ENCODE measurements at places on chromosomes 3 and 15.

- DNase-seq = no peak
These were observed 345.8 kb upstream of the ADAMTS9 start for GRCh38 chr3:65033576-65033975.

- no peak for DNase-seq
These were observed 18.6 kb upstream of the PRR23E start for GRCh38 chr3:127174284-127174683.

GRCh38 chr15:33344111-33344510, 33.3 kb downstream of the RYR3 start:
- DNase-seq = no peak

GRCh38 chr3:171371354-171371753, 88.9 kb downstream of the TNIK start:
- DNase-seq = no peak

- no peak for DNase-seq
These were observed 64.3 kb upstream of the MEX3B start for GRCh38 chr15:82110144-82110543.

DNA sequence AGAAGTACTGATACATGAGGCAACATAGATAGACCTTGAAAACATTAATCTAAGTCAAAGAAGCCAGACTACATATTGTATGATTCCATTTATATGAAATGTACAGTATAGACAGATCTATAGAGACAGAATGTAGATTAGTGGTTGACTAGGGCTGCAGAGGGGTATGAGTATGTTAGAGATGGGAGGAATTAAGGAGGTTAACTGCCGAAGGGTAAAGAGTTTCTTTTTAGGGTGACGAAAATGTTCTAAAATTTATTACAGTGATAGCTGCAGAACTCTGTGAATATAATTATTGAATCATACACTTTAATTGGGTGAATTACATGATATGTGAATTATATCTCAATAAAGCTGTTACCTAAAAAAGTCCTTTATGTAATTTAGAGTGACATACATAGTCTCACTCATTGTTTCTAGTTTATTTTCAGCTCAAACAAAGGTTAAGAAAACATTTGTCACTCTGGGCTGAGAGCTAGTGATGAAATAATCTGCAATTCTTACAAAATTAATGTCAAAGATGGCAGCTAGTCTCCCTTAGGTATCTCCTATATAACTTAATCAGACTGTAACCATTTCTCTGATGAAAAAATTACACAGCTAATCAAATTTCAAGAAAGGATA, 61.4 kb downstream of the DENND4A start:
- DNase-seq = no peak

GRCh38 chr3:1117843-1118473, 25.1 kb downstream of the CNTN6 start:
- no peak for DNase-seq
